Pancreas (tissue), 10 donors: ENCODE measurements at places on chromosomes 12 and 14. TPM values are rescaled to one million over a fixed set of nuclear protein-coding genes. Genes with fewer than 3 reads are reported as not detected.

Gene EML5
- 1.4 TPM for polyA plus RNA-seq

DNA sequence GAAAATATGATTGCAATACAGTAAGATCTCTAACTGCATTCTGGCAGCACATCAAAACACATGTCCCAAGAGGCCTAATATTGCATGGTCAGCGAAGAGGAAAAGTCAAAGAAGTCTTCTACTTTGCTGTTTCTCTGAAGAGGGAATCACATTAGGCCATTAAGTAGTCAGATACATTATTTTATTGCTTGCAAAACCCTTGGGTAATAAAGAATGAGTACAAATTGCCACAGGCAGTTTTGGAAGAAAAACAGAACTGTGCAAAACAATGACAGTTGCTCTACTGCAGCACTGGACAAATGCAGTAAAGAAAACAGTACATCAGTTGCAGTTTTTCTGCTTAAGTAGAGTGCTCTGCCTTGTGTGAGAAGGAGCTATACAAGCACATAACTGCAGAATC, 211.9 kb downstream of the MED13L start:
- H3K27me3 ChIP-seq = no peaks in the 10 kb centered on the region
- no peak overlapping the region for H3K27ac ChIP-seq
- H3K36me3 ChIP-seq = no peaks in the 10 kb centered on the region
- H3K4me1 ChIP-seq = peaks cover 17% of the 10 kb centered on the region
- H3K4me3 ChIP-seq = no peak overlapping the region

- H3K4me1 ChIP-seq = no peaks in the 10 kb centered on the region
- no peaks in the 10 kb centered on the region for H3K36me3 ChIP-seq
- no peaks in the 10 kb centered on the region for H3K27me3 ChIP-seq
Measured at GRCh38 chr12:109018296-109018695, 2.6 kb downstream of the SVOP start.

- no peak overlapping the region for H3K27ac ChIP-seq
- no peaks in the 10 kb centered on the region for H3K36me3 ChIP-seq
- no peaks in the 10 kb centered on the region for H3K27me3 ChIP-seq
- DNase-seq = no peak
- H3K4me1 ChIP-seq = no peaks in the 10 kb centered on the region
Measured at GRCh38 chr12:71576496-71576895, 87.2 kb downstream of the ZFC3H1 start.

DNA sequence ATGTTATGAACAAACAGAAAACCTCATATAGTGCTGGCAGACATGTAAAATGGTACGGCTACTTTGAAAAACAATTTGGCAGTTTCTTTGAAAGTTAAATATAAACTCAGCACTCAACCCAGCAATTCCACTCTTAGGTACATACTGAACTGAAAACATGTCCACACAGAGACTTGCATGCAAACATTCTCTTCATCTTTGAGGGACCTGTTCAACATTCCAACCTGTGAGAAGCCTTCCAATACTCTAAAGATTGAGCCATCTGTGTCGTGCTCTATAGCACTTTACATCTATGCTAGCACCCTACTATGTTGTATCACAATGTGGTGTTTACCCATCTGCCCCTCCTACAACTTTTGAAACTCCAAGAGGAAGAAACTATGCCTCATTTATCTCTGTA, 79.3 kb downstream of the DNAI7 start:
- peak overlapping the region; percentile 5 for H3K27ac ChIP-seq
- no peaks in the 10 kb centered on the region for H3K36me3 ChIP-seq
- H3K4me3 ChIP-seq = no peak overlapping the region
- H3K27me3 ChIP-seq = no peaks in the 10 kb centered on the region
- no peaks in the 10 kb centered on the region for H3K4me1 ChIP-seq
